ENCODE measurements at places on chromosomes 6 and 20. TPM values are rescaled to one million over a fixed set of nuclear protein-coding genes. Genes with fewer than 3 reads are reported as not detected.

MAS1 gene
- polyA plus RNA-seq: 0.03 TPM

GNRH2 gene
- 0.27 TPM for polyA plus RNA-seq

RBPJL gene
- not detected for polyA plus RNA-seq

GPR6 gene
- polyA plus RNA-seq: not detected

MOXD1 gene
- 266 TPM for polyA plus RNA-seq

DNA sequence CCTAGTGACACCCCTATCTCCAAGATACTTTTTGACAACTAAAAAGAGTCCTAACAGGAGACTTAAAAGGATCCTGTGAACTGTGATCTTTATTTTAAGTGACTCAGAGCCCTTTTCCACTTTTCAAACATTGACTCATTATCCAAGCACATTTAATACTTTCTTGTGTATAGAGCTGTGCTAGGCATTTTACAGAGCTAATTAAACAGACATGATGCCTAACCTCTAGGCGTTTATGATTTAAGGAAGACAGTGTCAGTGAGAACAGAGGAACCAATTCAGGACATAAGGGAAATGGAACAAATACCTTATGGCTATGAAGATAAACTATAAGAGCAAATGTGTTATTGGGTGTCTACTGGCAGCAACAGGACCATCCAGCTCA lies 282.6 kb downstream of the TPBG start:
- no peak for DNase-seq

DNA sequence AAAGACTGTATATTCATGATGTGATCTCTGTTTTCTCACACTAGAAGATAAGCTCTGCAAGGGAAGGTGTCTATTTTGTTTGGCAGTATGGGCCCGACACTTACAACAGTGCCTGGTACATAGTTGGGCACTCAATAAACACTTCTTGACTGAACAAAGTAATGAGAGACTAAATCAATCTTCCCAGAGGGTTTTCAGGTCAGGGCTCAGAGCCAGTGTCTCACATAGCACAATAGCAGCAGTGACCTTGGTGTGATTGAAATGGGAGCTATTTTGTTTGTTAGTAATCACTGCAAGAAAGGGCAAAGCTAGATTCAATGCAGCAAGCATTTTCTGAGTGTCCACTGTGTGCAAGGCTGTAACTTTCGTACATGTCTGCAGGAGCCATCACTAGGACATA lies 26.4 kb upstream of the GCM1 start:
- no peak for DNase-seq

GRCh38 chr6:64376394-64376793 lies 740.8 kb downstream of the PHF3 start:
- no peak for DNase-seq

DNA sequence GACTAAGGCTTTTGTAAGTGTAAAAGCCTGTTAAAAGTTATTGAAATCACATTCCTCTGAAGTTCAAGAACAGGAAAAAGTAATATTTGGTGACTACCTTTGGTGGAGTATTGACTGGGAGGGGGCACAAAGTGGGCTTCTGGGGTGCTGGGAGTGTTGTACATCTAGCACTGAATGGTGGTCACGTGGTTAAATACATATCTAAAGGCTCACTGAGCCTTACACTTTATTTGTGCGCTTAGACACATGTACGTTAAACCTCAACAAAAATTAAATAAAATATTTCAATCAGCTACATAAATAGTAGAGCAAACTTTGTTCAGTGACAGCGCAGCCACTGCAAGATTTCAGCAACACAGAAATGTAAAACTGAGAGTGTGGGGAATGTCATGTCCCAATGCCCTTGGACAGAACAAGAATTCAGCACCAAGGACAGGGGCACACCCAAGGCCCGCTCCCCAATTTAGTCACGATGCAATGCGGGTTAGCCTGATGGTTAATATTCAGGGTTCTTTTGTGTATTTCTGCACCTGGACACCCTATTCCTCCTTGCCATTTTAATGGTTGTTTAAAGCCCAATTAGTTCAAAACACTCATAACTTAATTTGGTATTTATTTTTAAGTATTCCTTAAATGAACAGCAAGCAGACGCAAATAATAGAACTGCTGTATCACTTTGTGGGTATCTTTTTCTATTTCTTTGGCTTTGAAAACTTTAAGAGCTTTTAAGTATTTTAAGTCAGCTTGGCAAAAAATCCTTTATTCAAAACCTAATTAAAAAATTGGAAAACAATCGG lies 37.4 kb downstream of the ANGPT4 start:
- DNase-seq: peak; percentile 39

DNA sequence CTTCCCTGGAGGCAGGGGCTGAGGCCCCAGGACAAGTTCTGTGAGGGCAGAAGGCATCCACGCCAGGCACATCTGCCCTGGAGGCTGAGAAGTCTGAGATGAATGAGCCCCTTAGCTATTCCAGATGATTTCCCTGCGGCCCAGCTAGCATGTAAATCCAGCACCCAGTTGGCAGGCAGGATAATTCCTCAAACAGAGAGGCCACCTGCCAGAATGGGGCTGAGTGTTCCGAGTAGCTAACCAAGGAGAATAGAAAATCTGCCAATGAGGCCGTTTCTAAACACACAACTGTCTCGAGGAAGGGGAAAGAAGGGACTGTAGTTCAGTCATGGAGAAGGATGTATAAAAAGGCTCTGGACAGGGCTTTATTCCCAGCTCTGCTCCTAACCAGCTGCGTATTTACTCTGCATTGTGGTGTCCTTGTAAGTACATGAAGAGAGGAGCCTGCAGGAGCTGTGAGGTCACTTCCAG lies 211.4 kb upstream of the CDYL start:
- DNase-seq: no peak

- DNase-seq: no peak
These were observed 84.5 kb upstream of the FAM184A start for GRCh38 chr6:119163006-119163405.

Data from right renal pelvis (tissue), 4 donors.